Fibroblast of lung (primary cell): ENCODE measurements at places on chromosomes 5 and 9. TPM values are rescaled to one million over a fixed set of nuclear protein-coding genes. Genes with fewer than 3 reads are reported as not detected.
A peak's percentile ranks its signal among the peaks of the same experiment; 100 is the strongest.

Gene GKAP1
- total RNA-seq: 2.6 TPM in 2 replicates

DNA sequence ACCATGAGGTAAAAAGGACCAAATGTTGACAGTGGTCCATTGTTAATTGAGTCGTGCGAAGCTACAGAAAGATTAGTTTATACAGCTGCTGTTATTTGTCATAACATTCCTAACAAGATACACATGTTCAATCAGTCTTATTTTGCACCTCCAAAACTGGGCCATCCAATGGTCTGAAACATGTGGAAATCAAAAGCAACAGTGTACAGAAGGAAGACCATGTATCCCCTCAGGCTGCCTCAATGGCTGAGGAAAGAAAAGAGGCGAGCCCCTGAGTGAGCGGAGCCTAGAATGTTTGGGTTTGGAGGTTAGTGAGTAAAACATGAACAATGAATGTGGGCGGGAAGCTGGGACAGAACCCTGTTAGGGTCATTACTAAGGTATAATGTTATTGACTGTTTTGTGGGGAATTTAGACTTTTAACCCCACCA is 35.6 kb downstream of the NFIB start:
- H3K36me3 ChIP-seq: no peaks in the 10 kb centered on the region
- peaks cover 27% of the 10 kb centered on the region for H3K4me1 ChIP-seq
- peak overlapping the region; percentile 78 for H3K27ac ChIP-seq
- peak; percentile 95 for DNase-seq
- no peaks in the 10 kb centered on the region for H3K27me3 ChIP-seq

Gene CCDC152
- 1.5 and 2.5 TPM in 2 replicates for total RNA-seq

GRCh38 chr9:122125158-122125508 is 32.0 kb upstream of the TTLL11 start:
- H3K36me3 ChIP-seq: no peaks in the 10 kb centered on the region
- peaks cover 10% of the 10 kb centered on the region for H3K4me1 ChIP-seq
- DNase-seq: peak; percentile 53
- H3K27ac ChIP-seq: no peak overlapping the region

- DNase-seq: no peak
- peaks cover 3% of the 10 kb centered on the region for H3K4me1 ChIP-seq
- H3K4me3 ChIP-seq: no peak overlapping the region
- H3K36me3 ChIP-seq: no peaks in the 10 kb centered on the region
- no peaks in the 10 kb centered on the region for H3K27me3 ChIP-seq
Observed at GRCh38 chr5:99037668-99038067, 108.9 kb upstream of the CHD1 start.
